ENCODE measurements at places on chromosomes 2 and 18.

GRCh38 chr2:136443661-136444060, 321.7 kb upstream of the THSD7B start:
- no peak for DNase-seq

- DNase-seq = no peak
Measured at GRCh38 chr2:100011272-100011731, 131.1 kb downstream of the AFF3 start.

DNA sequence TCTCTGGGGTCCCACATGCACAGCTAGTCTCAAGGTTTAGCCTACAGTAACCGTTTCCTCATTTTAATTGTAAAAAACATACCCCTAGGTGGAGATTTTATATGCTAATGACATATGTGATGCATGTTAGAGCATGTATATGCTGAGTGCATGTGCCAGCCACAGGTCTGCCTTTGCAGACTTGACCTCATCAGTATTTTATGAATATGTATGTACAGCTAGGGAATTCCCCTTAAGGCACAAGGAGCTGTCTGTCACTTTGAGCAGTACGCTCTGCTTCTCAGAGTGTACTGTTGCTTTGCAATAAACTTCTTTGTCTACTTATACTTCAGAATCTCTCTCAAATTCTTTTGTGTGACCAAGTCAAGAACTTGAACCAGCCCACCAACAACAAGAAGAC, 131.2 kb upstream of the ERBB4 start:
- no peak for DNase-seq

DNA sequence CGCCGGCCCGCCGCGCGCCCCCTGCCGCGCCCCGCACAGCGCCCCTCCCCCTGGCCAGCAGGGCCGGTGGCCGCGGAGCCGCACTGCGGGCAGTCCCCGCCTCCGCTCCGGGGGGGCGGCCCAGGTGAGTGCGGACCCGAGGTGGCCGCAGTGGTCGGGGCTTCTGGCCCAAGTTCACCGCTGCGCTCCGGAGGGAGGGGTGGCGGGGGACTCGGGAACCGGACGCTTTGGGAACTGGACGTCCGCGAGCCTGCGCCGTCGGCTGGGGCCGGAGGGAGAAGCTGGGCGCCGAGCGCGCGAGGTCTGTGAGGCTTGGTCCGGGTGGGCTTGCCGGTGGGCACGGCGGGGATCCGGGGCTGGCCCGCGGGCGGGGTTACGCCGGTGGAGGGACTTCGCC, 591 bp upstream of the LDLRAD4 start:
- no peak for DNase-seq

Data from NCI-H524 treated with DMSO at 0.1 percent for 48 hours (cell line).